ENCODE measurements at places on chromosomes 6 and 20. TPM values are rescaled to one million over a fixed set of nuclear protein-coding genes. Genes with fewer than 3 reads are reported as not detected.

Gene STK35
- 11.3 TPM for total RNA-seq

Gene CST3
- total RNA-seq = 430 TPM

Gene E2F1
- 19.5 TPM for total RNA-seq

Gene RTN4IP1
- 7.3 TPM for total RNA-seq

Gene CYP24A1
- 0.17 TPM for total RNA-seq

Gene OPN5
- not detected for total RNA-seq

Gene PROKR2
- total RNA-seq = not detected

Gene KIF6
- 0.17 TPM for total RNA-seq

Gene OPRM1
- not detected for total RNA-seq

Gene NKX2-2
- not detected for total RNA-seq

Gene LYRM2
- 16.5 TPM for total RNA-seq

Gene HRH3
- not detected for total RNA-seq

Gene SIGLEC1
- total RNA-seq = not detected

Gene SIM1
- not detected for total RNA-seq

Gene LY6G5C
- 2.2 TPM for total RNA-seq

Gene MICB
- 22.4 TPM for total RNA-seq

Gene OLIG3
- total RNA-seq = not detected

Gene SH3BGRL2
- 3.7 TPM for total RNA-seq

Gene TRIM31
- not detected for total RNA-seq

Gene SMIM29
- total RNA-seq = 61.7 TPM

Gene OR2B6
- total RNA-seq = not detected

Gene IPCEF1
- total RNA-seq = not detected

Gene LTA
- not detected for total RNA-seq

Gene RAB44
- total RNA-seq = under 0.01 TPM

Gene CD109
- 27.9 TPM for total RNA-seq

Gene POU3F2
- not detected for total RNA-seq

Gene PRSS16
- total RNA-seq = not detected

Gene BAK1
- 8.3 TPM for total RNA-seq

Gene PIGU
- 17.0 TPM for total RNA-seq

Gene OOEP
- not detected for total RNA-seq

Gene BFSP1
- 2.7 TPM for total RNA-seq

Gene RAET1L
- total RNA-seq = not detected

Gene GPR63
- total RNA-seq = 1.0 TPM

Gene LTB
- not detected for total RNA-seq

Gene PAX1
- total RNA-seq = not detected

Gene TUBB2B
- total RNA-seq = 40.7 TPM

Gene IP6K3
- 7.9 TPM for total RNA-seq

Gene MAS1
- not detected for total RNA-seq

Gene ECHDC1
- total RNA-seq = 56.2 TPM

Gene DDX43
- 0.84 TPM for total RNA-seq

Gene SNX3
- 101 TPM for total RNA-seq

Gene TEAD3
- total RNA-seq = 27.9 TPM

Gene MUC21
- total RNA-seq = not detected

Gene IDH3B
- total RNA-seq = 126 TPM

Gene RGS17
- total RNA-seq = 8.2 TPM

Gene ZBTB22
- total RNA-seq = 15.6 TPM

Gene HMGCLL1
- 0.34 TPM for total RNA-seq

All from bronchus fibroblast of lung (primary cell).